Fibroblast of villous mesenchyme (primary cell): ENCODE measurements at places on chromosomes 1 and 21. TPM values are rescaled to one million over a fixed set of nuclear protein-coding genes. Genes with fewer than 3 reads are reported as not detected.

The DMBX1 gene
- total RNA-seq = not detected in 2 replicates

The RAB25 gene
- total RNA-seq = not detected in 2 replicates

The PLA2G5 gene
- 0.32 TPM in 1 of 2 replicates, not detected in the other for total RNA-seq

The SEMA4A gene
- total RNA-seq = 0.43 and 0.64 TPM in 2 replicates

The COL9A2 gene
- 0.86 and 1.3 TPM in 2 replicates for total RNA-seq

The FAM131C gene
- under 0.01 TPM in 1 of 2 replicates, not detected in the other for total RNA-seq

The RNF2 gene
- 20.6 and 27.2 TPM in 2 replicates for total RNA-seq

The CDK18 gene
- total RNA-seq = 1.6 and 2.2 TPM in 2 replicates

The HTR6 gene
- total RNA-seq = not detected in 2 replicates

The CYP4A11 gene
- total RNA-seq = not detected in 2 replicates

The ORC1 gene
- total RNA-seq = 4.8 and 5.2 TPM in 2 replicates

The C1orf141 gene
- not detected in 2 replicates for total RNA-seq

The KRTAP11-1 gene
- not detected in 2 replicates for total RNA-seq

The FCRL1 gene
- total RNA-seq = not detected in 2 replicates

The GJB3 gene
- total RNA-seq = not detected in 2 replicates

The NEK7 gene
- 183 and 366 TPM in 2 replicates for total RNA-seq

The ETNK2 gene
- 12.2 and 15.5 TPM in 2 replicates for total RNA-seq

The PTCH2 gene
- under 0.01 and 0.32 TPM in 2 replicates for total RNA-seq

The LRRN2 gene
- total RNA-seq = under 0.01 TPM in 1 of 2 replicates, not detected in the other

The OR2T2 gene
- not detected in 2 replicates for total RNA-seq

The OR6N1 gene
- not detected in 2 replicates for total RNA-seq

The C21orf91 gene
- 10.4 and 11.9 TPM in 2 replicates for total RNA-seq

The CACNA1E gene
- under 0.01 TPM in 1 of 2 replicates, not detected in the other for total RNA-seq

The FCER1G gene
- total RNA-seq = 0.43 TPM in 1 of 2 replicates, not detected in the other

The RGS13 gene
- not detected in 2 replicates for total RNA-seq

The KRTAP19-2 gene
- total RNA-seq = not detected in 2 replicates

The KLHDC7A gene
- total RNA-seq = not detected in 2 replicates

The GPR37L1 gene
- total RNA-seq = under 0.01 TPM in 1 of 2 replicates, not detected in the other
